Stimulated activated CD4-positive, alpha-beta T cell treated with anti-CD3 and anti-CD28 coated beads, Interleukin-2, amount 100 ng/mL, for 48 hours (primary cell): ENCODE measurements at places on chromosomes 2 and 18.

- DNase-seq: no peak
Measured at GRCh38 chr2:28761420-28761819, 9.8 kb downstream of the PPP1CB start.

DNA sequence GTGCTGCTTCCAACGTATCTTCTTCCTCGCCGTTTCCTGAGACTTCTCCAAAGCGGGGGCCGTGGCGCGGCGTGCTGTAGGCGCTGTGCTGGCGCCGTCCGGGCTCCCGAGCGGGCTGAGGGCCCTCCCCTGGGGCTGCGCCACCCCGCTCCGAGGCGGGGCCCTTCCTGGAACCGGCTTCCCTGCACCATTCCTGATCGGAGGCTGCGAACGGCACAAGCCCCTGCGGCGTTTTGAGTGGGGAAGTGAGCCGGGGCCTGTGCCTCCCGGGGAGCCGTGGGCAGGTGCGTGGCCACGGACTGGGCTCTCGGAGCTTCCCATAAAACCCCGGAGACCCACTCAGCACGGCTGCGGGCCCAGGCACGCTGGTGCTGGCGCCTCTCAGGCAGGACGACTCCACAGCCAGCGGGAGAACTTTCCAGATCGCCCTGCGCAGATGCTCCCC, 74.7 kb downstream of the PSMG2 start:
- no peak for DNase-seq

DNA sequence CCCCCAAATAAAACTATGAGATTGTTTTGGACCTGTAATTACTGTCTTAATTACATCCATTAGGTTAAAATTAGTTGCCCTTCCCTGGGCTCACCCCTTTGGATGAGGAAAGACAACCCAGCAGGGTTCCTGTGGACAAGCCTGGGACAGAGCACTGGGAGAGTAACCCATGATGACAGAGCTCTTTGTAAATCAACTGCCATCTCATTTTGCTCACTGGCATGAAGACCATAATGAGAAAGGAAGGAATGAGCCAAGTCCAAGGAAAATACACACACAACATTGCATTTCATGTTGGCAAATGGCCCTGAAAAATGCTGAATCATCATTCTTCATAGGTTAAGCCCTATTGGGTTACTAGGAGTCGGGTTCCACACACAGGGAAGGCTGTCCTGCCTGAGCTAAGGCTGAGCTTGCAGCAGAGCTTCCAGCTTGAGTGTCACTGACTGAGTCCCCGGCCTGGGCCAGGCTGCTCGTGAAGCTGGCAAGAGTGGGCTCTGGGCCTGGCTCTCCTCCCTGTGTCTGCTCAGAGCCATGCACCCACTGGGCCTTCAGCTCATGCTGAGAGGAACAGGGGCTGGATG, 94.1 kb upstream of the ACAA2 start:
- DNase-seq: no peak

- no peak for DNase-seq
Measured at GRCh38 chr2:195021711-195022507, 635.1 kb upstream of the SLC39A10 start.
